ENCODE measurements at places on chromosomes 7 and 10.

DNA sequence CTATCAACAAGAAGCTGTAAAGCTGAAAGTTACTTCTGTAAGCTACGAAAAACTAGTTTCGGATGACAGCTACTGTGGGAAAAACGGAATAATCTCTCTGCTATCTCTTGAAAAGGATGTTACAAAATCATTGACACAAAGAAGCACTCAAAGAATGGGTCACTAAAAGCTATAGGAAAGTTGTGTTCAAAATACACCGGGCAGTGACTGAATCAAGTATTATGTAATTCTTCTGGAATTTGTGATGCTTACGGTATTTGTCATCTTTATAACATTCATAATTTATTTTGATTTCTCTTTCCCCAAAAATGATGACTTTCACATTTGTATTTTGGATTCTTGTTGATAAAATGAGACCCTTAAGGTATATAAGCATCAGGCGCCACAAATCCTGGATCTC lies 112.1 kb upstream of the KLF6 start:
- DNase-seq = no peak

GRCh38 chr10:113666682-113667252 lies 2.9 kb upstream of the NRAP start:
- DNase-seq = peak; percentile 51

GRCh38 chr7:139825666-139826290 lies 3.3 kb upstream of the TBXAS1 start:
- peak; percentile 23 for DNase-seq

- DNase-seq = no peak
These were observed 161.0 kb downstream of the SKIDA1 start for GRCh38 chr10:21364196-21365114.

GRCh38 chr7:108008827-108009226 lies 5.9 kb upstream of the LAMB1 start:
- DNase-seq = no peak

DNA sequence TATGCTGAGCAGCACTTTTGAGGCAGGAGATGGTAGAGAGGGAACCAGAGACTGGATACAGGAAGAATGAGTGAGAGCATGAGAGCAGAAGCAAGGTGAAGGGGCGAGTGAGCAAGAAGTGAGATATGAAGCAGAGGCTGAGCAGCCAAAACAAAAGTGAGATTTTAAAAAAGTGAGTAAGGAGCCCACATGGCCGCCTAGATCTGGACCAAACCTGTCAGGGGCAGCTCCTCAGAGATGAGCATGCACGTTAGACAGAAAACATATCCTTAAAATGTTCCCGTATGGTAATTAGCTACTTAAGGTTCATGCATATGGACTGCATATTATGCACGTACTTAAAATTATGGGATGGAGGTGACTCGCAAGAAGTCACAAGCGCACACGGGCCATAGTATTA lies 22.5 kb downstream of the TMEM176A start:
- DNase-seq = no peak

DNA sequence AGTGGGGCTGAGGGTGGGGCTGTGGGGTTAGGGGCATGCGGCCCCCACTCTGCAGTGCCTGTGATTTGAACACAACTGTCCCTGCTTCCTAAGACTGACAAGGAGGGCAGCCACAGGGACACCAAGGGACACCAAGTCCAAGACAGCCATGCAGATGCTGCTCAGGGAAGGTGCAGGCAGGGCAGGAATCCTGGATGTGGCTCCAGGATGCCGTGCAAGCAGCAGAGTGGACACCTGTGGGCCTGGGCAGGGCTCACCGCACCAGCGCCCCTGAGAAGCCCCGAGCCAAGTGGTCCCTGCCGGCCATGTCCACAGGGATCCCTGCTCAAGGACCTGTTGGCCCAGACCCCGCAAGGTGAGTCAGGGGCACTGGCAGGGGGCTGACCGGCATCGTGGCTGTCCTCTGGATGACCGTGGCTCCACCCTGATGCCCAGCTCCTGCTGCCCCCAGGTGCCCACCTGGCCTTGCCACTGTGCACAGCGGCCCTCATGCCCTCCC lies 58.5 kb downstream of the STK32C start:
- DNase-seq = no peak

DNA sequence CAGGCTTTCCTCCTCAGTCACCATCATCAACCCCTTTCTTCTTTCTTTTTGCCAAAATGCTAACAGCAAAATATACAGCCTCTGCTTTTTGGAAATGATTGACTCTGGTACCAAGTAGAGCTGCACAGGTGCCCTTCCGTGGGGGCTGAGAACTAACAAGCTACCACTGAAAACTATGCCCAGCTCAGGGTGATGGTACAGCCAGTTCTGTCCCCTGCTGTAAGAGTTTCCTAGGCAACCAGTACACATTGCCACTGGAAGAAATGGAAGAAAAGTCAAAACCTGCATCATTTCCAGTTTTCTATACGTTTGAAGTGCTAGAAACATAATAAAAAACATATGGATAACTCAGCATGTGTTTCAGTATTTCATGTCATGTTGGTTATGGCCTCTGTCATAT lies 297.5 kb downstream of the PRKG1 start:
- no peak for DNase-seq

GRCh38 chr10:50384238-50384637 lies 132.9 kb upstream of the ASAH2 start:
- DNase-seq = no peak

GRCh38 chr10:121722665-121723064 lies 124.4 kb upstream of the FGFR2 start:
- no peak for DNase-seq

- peak; percentile 72 for DNase-seq
These were observed 41.5 kb downstream of the ASB4 start for GRCh38 chr7:95527033-95527775.

DNA sequence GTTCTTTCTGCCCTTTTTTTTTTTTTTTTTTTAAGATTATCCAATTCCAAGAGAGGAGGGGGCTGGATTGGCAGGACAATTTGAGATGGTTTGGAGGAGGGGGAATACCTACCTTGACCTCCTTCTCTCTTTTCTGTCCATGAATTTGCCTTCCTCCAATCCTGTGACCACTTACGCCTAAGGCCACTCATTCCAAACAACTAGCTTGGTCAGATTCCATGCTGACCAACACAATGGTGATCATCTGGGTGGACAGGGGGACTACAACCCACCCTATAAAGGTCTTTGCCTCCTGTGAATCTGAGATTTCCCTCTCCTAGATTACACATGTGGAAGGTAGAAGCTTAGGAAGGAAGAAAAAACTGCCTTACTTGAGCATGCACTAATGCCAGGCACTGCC lies 2.3 kb upstream of the LDB1 start:
- no peak for DNase-seq

- peak; percentile 17 for DNase-seq
These were observed 462.9 kb upstream of the ZMIZ1 start for GRCh38 chr10:78605800-78606350.

- no peak for DNase-seq
These were observed 72.1 kb downstream of the ZMIZ1 start for GRCh38 chr10:79140855-79141254.

- DNase-seq = no peak
These were observed 193.6 kb downstream of the JCAD start for GRCh38 chr10:29865700-29866355.

- no peak for DNase-seq
These were observed 441.5 kb downstream of the MAGI2 start for GRCh38 chr7:79011921-79012320.

DNA sequence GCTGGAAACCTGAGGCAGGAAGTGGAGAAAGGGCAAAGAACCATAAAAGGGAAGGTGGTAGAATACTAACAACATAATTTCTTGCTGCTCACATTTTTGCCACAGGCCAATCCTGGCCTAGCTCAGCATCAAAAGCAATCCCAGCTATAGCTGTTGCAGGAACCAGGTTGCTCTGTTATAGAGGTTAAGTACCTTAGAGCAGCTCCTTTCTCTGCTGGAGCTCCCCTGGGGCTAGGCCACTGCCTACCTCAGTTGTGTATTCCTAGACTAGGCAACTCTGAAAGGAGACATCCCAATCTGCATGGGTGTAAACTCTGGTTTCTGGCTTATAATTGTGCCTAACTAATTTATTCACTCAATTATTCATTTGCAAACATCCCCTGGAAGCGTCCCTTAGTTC lies 108.4 kb downstream of the ZNF365 start:
- DNase-seq = no peak

GRCh38 chr10:132335189-132336063 lies 3.4 kb downstream of the LRRC27 start:
- peak; percentile 99 for DNase-seq

- DNase-seq = no peak
These were observed 138.9 kb downstream of the WDR11 start for GRCh38 chr10:120989996-120990598.

- DNase-seq = no peak
These were observed 74.0 kb downstream of the SCRN1 start for GRCh38 chr7:29915481-29916215.

DNA sequence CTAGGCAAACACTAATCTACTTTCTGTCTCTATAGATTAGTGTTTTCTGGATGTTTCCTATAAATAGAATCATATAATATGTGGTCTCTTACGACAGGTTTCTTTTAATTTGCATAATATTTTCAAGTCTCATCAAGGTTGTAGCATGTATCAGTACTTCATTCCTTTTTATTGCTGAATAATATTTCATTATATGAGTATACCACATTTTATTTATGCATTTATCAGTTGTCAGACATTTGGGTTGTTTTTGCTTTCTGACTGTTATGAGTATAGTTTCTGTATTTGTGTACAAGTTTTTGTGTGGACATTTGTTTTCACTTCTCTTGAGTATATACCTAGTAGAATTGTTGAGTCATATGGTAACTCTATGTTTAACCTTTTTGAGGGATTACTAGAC lies 48.2 kb downstream of the SHOC2 start:
- DNase-seq = no peak

DNA sequence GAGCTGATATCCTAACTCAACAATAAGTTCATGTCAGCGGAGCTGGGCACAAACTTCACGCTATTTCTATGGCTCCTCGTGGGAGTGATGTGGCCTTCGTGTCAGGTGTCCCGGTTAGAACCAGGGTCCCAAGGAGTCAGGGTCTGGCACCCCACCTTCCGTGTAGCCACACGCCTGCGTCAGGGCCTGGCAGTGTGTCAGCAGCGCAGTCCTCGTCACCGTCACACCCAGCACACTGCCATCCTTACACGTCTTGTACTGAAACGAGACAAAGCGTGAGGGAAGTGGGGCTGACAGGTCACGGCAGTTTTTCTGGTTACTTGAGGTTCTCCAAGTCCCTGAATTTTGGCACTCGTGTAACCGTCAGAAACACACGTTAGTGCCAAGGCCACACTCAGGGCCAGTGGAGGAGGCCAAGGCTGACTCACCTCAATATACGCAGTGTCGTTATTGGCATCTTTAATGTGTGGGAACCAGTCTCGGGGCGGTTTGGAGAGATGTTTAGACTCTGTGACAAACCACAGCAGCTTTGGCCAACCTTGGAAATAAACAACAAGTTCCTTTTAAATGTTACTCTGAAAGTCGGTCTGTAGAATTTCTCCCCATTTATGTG lies 254.7 kb downstream of the ZMYND11 start:
- no peak for DNase-seq

- no peak for DNase-seq
These were observed 55.6 kb downstream of the GALNT11 start for GRCh38 chr7:152081088-152081487.

- DNase-seq = no peak
These were observed 52.7 kb downstream of the KIAA1217 start for GRCh38 chr10:24261627-24262026.

DNA sequence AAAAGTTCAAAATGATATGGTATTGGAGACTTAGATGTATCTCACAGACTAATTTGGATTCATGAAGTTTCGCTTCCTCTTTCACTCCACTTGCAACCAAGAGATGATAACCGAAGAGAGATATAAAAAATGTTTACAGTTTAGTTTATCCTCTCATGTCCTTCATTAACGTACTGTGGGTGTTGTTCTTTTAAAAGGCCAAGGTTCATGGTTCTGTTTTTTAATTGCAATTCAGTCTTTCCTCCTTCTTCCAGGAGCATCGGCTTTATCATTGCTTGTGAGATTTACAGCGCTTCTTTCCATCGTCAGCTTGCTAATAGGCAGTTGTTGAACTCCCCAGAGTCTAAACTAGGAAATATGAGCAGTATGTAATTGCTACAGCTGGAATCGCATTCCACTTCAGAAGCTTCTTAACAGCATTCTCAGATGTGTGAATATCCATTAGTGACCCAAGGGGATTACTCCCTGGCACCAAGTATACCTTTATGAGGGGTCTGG lies 75.9 kb upstream of the HGF start:
- DNase-seq = peak; percentile 13

- peak; percentile 84 for DNase-seq
These were observed 186.7 kb upstream of the HGF start for GRCh38 chr7:81956520-81956919.

GRCh38 chr7:128986609-128987008 lies 48.9 kb downstream of the IRF5 start:
- DNase-seq = no peak

GRCh38 chr7:54878339-54878738 lies 119.3 kb upstream of the SEC61G start:
- no peak for DNase-seq

DNA sequence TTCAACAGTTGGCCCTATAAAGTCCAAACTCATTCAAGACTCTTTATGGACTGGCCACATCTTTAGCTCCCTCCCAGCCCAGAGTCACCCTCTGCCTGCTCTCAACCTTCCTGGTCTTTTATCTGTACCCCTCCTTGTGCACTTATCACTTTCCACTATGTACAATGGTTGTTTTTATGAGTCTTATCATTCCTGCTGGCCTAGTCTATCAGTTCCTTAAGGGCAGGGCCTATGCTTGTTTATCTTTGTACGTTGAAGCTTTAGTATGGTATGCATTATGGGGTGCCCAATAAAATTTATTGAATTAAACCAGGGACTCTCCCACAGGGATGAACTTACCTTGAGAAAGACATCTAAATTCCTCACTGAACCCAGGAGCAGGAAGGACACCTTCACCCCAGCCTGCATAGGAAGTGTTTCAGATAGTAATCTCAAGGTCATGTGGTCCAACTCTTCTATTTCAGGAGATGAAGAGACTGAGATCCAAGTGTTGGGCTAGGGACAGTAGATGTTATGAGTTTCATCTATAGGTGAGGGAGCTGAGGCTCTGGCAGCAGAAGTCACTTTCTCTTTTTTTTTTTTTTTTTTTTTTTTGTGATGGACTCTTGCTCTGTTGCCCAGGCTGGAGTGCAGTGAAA lies 13.3 kb upstream of the PDCD4 start:
- DNase-seq = peak; percentile 94

DNA sequence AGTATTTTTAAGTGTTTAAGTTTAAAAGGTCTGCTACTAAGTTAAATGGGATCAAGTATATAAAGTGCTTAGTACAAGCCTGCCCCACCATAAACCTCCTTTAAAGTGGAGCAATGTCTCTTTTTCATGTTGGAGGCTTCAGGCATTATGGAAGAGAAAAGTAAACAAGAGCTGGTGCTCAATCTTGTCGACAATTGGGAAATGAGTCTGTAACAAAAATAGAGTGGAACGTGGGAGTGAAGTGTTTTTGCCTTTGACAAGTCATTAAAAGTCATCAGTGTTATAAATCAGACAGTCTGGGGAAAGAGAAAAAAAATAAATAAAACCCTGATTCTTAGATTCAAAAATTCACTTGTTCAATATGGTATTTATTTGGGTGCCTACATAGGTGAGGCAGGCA lies 44.7 kb downstream of the DNAJC12 start:
- no peak for DNase-seq

Data from hematopoietic multipotent progenitor cell treated with erythropoietin and hydrocortisone succinate and interleukin-3 and kit ligand, for 4 days (in vitro differentiated cells).